ENCODE measurements at places on chromosomes 16 and 17.

- H3K36me3 ChIP-seq = no peaks in the 10 kb centered on the region
- H3K4me1 ChIP-seq = no peaks in the 10 kb centered on the region
- H3K4me3 ChIP-seq = no peak overlapping the region
- DNase-seq = no peak
Measured at GRCh38 chr16:17564856-17565255, 94.1 kb upstream of the XYLT1 start.

DNA sequence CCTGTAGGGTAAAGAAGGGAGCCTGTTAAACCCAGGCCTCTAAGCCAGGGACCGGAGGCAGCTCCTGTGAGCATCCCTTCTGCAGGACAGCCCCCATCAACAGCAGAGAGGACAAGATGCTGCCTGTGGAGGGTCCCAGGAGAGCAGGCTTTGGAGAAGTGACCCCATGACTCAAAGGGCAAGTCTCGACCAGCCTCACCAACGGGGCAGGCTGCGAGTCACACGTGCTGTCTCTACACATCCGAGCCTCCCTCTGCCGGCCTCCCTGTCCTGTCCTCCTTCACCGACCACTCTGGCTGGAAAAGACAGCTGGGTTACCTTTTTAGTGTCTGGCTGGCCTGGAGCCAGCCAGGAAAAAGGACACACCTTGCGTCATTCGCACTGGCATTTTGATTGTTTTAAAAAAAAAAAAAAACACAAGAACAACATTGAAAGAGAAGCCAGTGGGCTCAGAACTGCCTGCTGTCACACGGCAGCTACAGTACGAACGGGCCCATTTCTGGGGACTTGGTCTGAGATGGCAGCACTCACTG is 74.5 kb upstream of the RCVRN start:
- H3K27me3 ChIP-seq = no peaks in the 10 kb centered on the region
- H3K36me3 ChIP-seq = no peaks in the 10 kb centered on the region
- no peak for DNase-seq
- no peak overlapping the region for H3K27ac ChIP-seq

DNA sequence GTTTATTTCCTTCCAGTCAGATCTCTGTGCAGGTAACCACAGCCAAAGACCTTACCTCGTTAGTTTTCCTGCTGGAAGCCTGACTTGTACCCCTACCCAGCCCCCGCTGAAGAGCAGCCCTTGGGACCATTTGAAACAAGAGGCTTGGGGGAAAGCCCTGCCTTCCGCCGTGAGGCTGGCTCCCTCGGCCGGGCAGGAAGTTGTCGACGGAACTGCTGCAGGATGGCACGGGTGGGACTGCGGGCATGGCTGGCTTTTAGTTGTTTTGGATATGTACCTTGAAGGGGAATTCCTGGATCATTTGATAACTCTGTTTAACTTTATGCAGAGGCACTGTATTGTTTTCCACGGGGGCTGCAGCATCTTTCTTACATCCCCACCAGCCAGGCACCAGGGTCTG is 49.0 kb upstream of the ENDOV start:
- no peak overlapping the region for H3K4me3 ChIP-seq
- H3K4me1 ChIP-seq = no peaks in the 10 kb centered on the region
- no peak overlapping the region for H3K27ac ChIP-seq
- peaks cover 18% of the 10 kb centered on the region for H3K36me3 ChIP-seq

DNA sequence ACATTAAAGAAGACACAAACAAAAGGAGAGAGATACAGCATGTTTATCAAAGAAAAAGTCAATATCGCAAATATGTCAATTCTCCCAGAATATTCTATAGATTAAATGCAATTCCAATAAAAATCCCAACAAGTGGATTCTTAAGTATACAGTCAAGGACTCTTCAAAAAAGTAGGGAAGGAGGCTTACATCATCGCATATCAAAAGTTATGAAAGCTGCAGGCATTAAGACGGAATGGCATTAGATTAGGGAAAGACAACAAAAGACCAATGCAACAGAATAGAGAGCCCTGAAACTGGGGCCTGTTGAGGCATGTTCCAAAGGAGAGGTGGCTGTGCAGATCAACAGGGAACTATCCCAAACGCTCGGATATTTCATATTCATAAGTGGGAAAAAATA is 76.0 kb downstream of the MARCHF10 start:
- H3K4me1 ChIP-seq = peaks cover 6% of the 10 kb centered on the region
- no peak overlapping the region for H3K27ac ChIP-seq
- DNase-seq = no peak
- peaks cover 22% of the 10 kb centered on the region for H3K27me3 ChIP-seq
- no peak overlapping the region for H3K4me3 ChIP-seq

Data from activated naive CD8-positive, alpha-beta T cell treated with anti-CD3 and anti-CD28 coated beads for 36 hours (primary cell).